ENCODE measurements at places on chromosomes 2 and 18. TPM values are rescaled to one million over a fixed set of nuclear protein-coding genes. Genes with fewer than 3 reads are reported as not detected.

GRCh38 chr2:109447251-109447661 is 166.5 kb downstream of the SEPTIN10 start:
- DNase-seq, result peak; percentile 90

- no peak for DNase-seq
Observed at GRCh38 chr2:240529344-240529999, 28.3 kb downstream of the ANKMY1 start.

MAP2 gene
- 4.0 TPM for total RNA-seq

SP140 gene
- total RNA-seq, result 2.0 TPM

GRCh38 chr2:175880-176820 is 87.7 kb downstream of the SH3YL1 start:
- peak; percentile 57 for DNase-seq

- DNase-seq, result peak; percentile 67
Observed at GRCh38 chr2:230134496-230135129, 65.9 kb upstream of the SLC16A14 start.

HYCC2 gene
- 6.7 TPM for total RNA-seq

- no peak for DNase-seq
Observed at GRCh38 chr18:3067722-3068121, 54.8 kb upstream of the LPIN2 start.

GRCh38 chr18:41165625-41166024 is 789.4 kb upstream of the PIK3C3 start:
- no peak for DNase-seq

HOXD13 gene
- 2.1 TPM for total RNA-seq

MRO gene
- not detected for total RNA-seq

GRCh38 chr2:127769587-127769986 is 41.4 kb downstream of the WDR33 start:
- no peak for DNase-seq

GRCh38 chr2:12502759-12503158 is 214.0 kb upstream of the TRIB2 start:
- DNase-seq, result peak; percentile 59

- DNase-seq, result peak; percentile 14
Observed at GRCh38 chr2:61253136-61253535, 91.1 kb downstream of the C2orf74 start.

GRCh38 chr2:211157856-211158463 is 601.6 kb downstream of the CPS1 start:
- DNase-seq, result peak; percentile 55

ANKRD29 gene
- total RNA-seq, result 10.6 TPM

GAL3ST2 gene
- total RNA-seq, result not detected

GRCh38 chr2:20333738-20334137 is 16.9 kb downstream of the PUM2 start:
- no peak for DNase-seq

- DNase-seq, result no peak
Observed at GRCh38 chr2:236085647-236086046, 82.5 kb downstream of the GBX2 start.

- no peak for DNase-seq
Observed at GRCh38 chr2:234615643-234616356, 118.9 kb upstream of the ARL4C start.

AAMP gene
- 153 TPM for total RNA-seq

C2orf74 gene
- total RNA-seq, result 13.0 TPM

GRCh38 chr2:151102226-151102625 is 159.4 kb downstream of the RBM43 start:
- no peak for DNase-seq

DNA sequence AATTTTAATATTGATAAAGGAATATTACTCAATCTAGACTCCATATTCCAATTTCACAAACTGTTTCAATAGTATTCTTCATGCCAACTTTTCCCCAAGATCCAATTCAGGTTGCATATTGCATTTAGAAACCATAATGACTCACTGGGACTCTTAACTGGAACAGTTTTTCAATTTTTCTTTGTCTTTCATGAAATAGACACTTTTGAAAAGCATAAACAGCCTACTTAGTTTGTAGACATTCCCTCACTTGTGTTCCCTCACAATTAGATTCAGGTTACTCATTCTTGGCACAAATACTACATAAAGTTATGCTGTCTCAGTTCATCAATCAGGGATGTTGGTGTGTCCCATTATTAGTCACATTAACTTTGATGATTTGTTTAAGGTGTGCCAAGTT is 1768.4 kb upstream of the PIK3C3 start:
- peak; percentile 26 for DNase-seq

TANC1 gene
- total RNA-seq, result 22.8 TPM

DNA sequence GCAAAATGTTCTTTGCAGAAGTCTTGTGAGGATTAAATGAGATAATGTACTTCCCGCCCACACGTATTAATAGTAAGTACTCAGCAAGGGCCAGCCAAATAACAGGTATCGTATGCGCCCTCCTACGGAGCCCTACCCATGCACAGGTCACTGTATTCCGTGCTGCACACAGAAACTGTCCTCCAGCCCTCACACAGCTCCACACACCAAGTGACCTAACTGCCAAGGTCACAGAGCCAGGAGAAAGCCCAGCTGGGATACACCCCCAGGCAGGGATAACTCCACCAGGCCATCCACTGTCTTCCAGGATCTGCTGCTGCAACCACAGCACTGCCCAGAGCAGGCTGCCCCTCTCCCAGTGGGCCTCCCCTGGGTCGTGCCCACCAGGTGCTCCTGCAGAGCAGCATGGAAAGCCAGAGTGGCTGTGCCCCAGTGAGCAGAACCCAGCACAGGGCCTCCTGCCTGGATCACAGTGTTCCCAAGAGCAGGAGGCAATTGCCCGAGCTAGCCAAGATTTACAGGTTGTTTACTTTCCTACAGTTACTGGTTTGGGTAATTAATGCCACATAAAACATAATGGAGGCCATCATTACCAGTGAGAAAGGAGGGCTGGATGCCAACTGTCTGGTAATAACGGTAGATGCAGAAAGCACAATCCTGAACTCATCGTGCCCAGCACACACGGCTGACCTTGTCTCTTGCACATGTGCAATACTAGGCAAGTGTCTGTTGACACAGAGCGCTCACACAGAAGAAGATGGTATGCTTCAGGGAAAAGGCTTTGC is 24.4 kb downstream of the TFCP2L1 start:
- no peak for DNase-seq

IL18R1 gene
- total RNA-seq, result not detected

CDK5R2 gene
- not detected for total RNA-seq

DNA sequence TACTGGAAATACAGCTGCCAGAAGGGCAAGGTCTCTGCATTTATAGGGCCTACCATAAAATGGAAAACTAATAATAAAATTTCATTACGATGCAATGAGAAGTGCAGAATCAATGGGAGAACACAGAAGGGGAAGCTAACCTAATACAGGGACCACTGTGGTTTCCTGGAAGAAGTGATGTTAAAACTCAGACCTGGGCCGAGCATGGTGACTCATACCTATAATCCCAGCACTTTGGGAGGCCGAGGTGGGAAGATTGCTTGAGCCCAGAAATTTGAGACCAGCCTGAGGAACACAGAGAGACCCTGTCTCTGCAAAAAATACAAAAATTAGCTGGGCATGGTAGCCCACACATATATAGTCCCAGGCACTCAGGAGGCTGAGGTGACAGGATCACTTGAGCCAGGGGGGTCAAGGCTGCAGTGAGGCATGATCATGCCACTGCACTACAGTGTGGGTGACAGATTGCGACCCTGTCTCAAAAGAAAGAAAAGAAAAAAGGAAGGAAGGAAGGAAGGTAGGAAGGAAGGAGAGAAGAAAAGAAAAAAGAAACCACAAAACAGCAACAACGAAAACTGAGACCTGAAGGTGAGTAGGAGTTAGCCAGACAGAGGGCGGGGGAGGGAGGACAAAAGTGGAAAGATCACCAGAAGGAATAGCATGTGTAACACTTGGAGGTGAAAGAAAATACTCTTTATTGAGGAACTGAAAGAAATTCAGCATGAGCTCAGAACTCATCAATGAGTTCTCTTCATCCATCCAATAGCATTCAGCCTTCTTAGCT is 58.3 kb upstream of the DTNA start:
- peak; percentile 42 for DNase-seq

GRCh38 chr2:170377500-170378207 is 199.7 kb downstream of the MYO3B start:
- DNase-seq, result no peak

DNA sequence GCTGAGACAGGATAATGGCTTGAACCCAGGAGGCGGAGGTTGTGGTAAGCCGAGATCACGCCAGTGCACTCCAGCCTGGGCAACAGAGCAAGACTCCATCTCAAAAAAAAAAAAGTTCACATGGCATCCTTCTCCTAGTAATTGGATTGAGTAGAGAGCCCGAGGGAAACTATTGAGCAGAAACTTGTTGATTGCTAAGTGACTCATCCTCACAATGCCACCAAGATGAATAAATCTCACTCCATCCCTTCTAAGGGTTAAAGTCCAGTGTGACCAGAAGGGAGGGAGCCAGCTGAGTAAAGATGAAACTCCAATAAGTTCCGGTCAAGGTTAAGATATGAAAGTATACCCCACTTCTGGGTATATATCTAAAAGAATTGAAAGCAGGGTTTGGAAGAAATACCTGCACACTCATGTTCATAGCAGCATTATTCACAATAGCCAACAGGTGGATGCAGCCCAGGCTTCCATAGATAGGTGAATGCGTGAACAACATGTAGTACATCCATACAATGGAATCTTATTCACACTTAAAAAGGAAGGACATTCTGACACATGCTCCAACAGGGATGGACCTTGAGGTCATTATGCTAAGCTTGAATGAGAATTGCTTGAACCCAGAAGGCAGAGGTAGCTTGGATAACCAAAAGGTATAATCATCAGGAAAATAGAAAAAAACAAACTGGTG is 13.0 kb upstream of the FHL2 start:
- no peak for DNase-seq

ZNF396 gene
- 1.7 TPM for total RNA-seq

DNA sequence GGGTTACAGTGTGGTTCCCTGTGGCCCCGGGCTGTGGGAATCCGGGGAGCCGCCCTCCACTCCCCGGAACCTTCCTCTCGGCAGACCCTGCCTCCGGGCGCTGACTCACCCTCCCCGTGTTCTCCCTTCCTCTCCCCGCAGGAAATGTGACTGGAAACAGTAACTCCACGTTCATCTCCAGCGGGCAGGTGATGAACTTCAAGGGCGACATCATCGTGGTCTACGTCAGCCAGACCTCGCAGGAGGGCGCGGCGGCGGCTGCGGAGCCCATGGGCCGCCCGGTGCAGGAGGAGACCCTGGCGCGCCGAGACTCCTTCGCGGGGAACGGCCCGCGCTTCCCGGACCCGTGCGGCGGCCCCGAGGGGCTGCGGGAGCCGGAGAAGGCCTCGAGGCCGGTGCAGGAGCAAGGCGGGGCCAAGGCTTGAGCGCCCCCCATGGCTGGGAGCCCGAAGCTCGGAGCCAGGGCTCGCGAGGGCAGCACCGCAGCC is 59.5 kb downstream of the TNFRSF11A start:
- DNase-seq, result no peak

DNA sequence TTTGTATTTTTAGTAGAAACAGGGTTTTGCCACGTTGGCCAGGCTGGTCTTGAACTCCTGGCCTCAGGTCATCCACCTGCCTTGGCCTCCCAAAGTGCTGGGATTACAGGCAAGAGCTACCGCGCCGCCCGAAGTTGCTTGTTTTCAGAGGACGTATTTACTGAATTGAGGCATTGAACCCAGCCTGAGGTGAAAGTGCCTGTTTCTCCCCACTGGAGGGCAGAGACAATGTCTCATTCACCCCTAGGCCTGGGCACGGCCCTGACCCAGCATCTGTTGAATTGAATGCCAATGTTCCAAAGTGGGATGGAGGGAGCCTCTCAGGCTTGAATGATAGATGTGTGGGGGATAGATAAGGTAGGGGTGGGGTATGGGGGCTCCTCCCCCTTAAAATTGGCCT is 4.5 kb upstream of the TMBIM1 start:
- no peak for DNase-seq

POTEJ gene
- total RNA-seq, result not detected

DNA sequence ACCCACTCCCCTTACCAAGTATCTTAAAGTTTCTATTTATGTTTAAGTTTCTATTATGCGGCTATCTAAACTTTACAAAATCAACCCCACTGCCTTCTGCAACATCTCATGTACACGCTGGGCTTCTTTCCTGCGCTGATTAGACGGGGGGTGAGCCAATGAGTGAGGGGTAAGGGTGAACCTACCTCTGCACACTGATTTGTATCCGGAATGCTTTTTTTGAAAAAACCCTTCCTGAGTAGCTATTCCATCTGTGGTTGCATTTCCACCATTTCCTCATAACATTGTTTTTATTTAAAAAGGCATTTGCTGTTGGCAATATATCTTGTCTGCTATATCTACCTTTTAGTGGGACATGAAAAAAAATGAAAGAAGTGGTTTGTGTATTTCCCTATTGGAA is 6.3 kb downstream of the ALPG start:
- no peak for DNase-seq

DNA sequence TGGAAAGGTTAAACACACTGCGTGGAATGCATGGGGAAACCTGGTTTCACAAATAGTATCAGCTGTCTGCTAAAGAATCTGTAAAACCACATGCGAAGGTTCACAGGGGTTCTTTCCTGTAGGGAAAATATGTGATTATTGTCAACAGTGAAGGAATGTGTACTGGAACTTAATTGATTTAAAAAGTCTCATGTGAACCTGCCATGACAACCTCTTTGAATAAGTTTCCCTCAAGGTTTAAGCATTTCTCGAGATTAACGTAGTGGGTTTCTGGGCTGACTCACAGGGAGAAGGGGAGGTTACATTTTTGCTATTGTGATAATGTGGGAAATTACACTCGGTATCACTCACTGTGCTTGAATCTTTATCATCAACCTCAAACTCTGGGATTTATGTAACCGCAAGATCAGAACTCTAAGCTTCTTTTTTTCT is 28.2 kb upstream of the IL1R1 start:
- peak; percentile 98 for DNase-seq

DNA sequence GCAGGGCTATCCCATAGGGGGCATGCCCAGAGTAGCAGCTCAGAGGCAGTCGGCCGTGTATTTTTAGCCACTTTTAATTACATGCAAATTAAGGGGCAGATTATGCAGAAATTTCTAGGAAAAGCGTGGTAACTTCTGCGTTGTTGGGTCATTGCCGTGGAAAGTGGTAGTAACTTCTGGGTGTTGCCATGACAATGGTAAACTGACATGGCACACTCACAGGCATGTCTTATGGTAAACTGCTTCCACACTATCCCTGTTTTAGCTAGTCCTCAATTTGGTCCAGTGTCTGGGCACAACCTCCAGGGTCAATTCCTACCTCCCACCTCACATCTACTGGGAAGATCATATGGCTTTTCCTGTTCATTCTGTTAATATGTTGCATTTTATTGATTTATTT is 428.9 kb upstream of the FANCL start:
- peak; percentile 1 for DNase-seq

- peak; percentile 97 for DNase-seq
Observed at GRCh38 chr18:61606759-61607158, 273.5 kb downstream of the CDH20 start.

- no peak for DNase-seq
Observed at GRCh38 chr2:101474731-101475384, at the start of gene RFX8. RFX8 (minus strand) TSS chr2:101475112; CDS start chr2:101466848, 8,264 bp downstream.

DNA sequence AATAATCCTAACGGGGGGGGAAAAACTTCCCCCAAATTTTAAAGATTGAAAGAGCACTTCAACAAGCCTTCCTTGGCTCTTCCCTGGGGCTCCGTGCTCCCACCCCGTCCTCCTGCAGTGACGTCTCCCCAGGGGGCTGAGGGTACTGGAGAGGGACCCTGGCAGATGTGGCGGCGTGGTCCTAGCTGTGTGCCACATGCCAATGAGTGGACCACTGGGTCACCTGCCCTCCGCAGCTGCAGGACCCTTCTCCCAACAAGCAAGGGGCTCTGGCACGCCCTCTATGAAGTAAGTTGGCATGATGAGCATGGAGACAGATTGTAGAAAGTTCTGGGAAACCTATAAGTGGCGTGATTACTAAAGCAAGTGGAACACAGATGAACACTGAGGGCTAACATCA is 46.7 kb downstream of the PXDN start:
- no peak for DNase-seq

All from M059J (cell line).